ENCODE measurements at places on chromosomes 6 and 20. TPM values are rescaled to one million over a fixed set of nuclear protein-coding genes. Genes with fewer than 3 reads are reported as not detected.

DNA sequence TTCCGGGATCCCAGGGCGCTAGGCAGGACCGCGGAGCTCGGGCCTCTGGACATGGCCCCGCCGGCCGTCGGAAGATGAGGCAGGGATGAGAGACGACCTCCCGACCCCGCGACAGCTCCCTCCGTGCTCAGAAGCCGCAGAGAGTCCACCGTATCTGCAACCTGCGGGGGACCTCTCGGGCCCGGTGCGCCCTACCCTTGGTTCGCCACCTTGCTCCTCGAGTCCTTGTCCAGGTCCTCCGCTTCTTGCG is 301 bp downstream of the PPP1R3D start:
- no peaks in the 10 kb centered on the region for H3K27me3 ChIP-seq
- H3K27ac ChIP-seq = peak overlapping the region; percentile 97
- H3K4me1 ChIP-seq = peaks cover 55% of the 10 kb centered on the region
- peaks cover 12% of the 10 kb centered on the region for H3K36me3 ChIP-seq
- peak overlapping the region; percentile 82 for H3K4me3 ChIP-seq
- peak; percentile 69 for DNase-seq

GRCh38 chr6:51349857-51350256 is 531.2 kb downstream of the TFAP2B start:
- H3K4me1 ChIP-seq = peaks cover 15% of the 10 kb centered on the region
- peak overlapping the region; percentile 5 for H3K27ac ChIP-seq
- H3K4me3 ChIP-seq = no peak overlapping the region
- H3K36me3 ChIP-seq = no peaks in the 10 kb centered on the region
- H3K27me3 ChIP-seq = no peaks in the 10 kb centered on the region

TCF15 gene
- total RNA-seq = not detected

DNA sequence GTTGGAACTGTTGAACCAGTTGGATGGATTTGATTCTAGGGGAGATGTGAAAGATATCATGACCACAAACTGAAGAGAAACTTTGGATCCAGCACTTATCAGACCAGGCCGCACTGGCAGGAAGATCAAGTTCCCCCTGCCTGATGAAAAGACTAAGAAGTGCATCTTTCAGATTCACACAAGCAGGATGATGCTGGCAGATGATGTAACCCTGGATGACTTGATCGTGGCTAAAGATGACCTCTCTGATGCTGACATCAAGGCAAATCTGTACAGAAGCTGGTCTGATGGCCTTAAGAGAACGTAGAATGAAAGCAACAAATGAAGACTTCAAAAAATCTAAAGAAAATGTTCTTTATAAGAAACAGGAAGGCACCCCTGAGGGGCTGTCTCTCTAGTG is 72.8 kb upstream of the CDYL start:
- no peaks in the 10 kb centered on the region for H3K4me1 ChIP-seq
- no peak overlapping the region for H3K4me3 ChIP-seq
- no peaks in the 10 kb centered on the region for H3K36me3 ChIP-seq
- H3K27ac ChIP-seq = no peak overlapping the region
- DNase-seq = no peak

- no peak for DNase-seq
- no peaks in the 10 kb centered on the region for H3K27me3 ChIP-seq
- H3K27ac ChIP-seq = no peak overlapping the region
- H3K36me3 ChIP-seq = no peaks in the 10 kb centered on the region
Measured at GRCh38 chr6:42393339-42393738, 58.4 kb downstream of the TRERF1 start.

DNA sequence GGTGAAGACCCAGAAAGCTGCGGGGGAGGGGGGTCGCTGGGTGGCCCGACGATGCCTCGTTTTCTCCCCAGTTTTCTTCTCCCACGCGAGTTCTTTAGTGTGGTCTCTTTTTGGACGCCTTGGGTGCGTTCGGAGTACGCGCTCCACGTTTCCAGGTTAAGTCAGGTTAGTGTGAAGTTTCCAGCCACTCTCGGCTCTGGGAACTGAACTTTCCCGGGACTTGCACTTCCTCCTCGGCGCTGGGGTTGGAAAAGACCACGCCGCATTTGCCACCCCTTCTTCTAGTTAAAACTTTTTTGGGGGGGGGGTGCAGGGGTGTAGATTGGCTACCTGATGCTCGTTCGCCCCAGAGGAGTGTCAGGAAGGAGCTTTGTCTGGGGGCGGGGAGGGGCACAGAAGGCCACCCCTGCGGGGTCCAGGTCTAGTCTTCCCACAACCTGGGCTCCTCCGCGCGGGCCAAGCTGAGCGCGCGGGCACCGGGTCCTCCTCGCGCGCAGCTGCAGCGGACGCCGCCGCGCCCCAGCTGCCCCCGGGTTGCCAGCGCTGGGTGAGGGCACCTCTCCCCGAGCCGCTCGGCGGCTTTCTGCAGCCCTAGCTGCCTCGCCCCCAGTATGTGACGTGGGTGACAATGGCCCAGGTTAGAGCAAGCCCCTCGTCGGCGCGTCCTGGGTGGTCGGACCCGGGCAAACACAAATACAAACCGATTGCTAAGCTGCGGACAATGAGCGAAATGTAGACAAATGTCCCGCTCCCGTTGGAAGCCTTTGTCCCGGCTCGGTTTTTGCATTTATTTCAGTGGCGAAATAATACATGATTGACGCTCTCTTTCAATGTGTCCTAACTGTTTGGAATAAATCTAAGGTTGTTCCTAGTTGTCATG is 1.7 kb upstream of the NKX2-2 start:
- H3K36me3 ChIP-seq = no peaks in the 10 kb centered on the region
- peak overlapping the region; percentile 41 for H3K4me3 ChIP-seq
- no peak for DNase-seq
- peaks cover 100% of the 10 kb centered on the region for H3K27me3 ChIP-seq

MAVS gene
- total RNA-seq = 32.2 TPM
